ENCODE measurements at places on chromosomes 5 and 9. TPM values are rescaled to one million over a fixed set of nuclear protein-coding genes. Genes with fewer than 3 reads are reported as not detected.

DNA sequence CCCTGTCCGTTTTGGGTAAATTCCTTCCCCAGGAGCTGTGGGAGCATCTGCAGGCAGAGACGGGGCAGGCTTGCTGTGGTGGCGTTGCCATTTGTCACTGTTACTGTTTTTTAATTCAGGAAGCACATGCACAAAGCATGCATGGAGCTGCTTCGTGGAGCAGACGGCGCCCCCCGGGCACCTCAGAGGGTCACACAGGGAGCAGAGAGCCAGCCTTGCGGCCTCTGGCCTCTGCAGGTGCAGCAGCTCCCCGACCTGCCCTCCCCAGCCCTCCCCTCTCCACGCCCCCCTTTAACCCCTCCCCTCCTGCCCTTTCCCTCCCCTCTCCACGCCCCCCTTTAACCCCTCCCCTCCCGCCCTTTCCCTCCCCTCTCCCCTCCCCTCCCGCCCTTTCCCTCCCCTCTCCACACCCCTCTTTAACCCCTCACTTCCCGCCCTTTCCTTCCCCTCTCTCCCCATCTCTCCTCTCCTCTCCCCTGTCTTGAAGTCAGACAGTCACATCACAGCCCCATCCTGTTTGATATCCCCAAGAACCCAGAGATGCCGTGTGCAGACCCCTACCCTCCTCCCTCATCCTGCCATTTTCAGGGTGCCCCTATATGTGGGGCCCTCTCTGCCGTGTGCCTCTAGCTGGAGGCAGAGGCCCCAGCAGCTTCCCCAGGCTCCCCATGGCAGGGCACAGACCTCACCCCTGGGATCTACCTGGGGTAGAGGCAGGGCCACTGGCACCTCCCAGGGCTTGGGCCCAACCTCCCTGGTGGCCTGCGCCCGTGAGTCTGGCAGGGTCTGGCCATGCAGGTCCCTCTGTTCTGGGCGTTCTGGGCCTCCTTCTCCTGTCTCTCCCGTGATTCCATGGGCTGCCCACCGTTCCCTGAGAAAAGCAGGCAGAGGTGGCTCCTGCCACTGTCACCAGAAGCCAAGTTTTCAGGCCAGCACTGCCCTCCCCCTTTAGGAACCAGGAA, 29.6 kb upstream of the UBAC1 start:
- peak; percentile 84 for DNase-seq

The UBE2D2 gene
- total RNA-seq, result 69.8 TPM

DNA sequence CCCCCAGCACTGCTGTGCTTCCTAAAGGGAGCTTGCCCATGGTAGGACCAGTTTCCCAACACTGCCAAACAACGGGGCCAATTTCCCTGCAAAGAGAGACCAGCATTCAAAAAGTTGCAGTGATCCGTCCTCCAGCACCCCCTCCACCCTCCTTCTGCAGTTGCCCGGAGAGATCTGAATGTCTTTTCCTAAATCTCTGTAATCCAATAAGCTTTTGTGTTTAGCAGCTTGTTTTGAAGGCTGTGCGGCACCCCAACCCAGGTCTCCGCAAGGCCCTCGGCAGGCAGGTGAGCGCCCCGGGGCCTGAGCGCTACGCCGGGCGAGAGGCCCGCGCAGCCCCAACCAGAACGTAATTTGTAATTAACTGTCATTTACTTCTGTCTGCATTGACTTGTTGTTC, 366.9 kb upstream of the IRX2 start:
- no peak for DNase-seq

- no peak for DNase-seq
These were observed 10.3 kb upstream of the GPBP1 start for GRCh38 chr5:57163553-57164006.

The SPINK6 gene
- not detected for total RNA-seq

The SPATA24 gene
- 3.5 TPM for total RNA-seq

DNA sequence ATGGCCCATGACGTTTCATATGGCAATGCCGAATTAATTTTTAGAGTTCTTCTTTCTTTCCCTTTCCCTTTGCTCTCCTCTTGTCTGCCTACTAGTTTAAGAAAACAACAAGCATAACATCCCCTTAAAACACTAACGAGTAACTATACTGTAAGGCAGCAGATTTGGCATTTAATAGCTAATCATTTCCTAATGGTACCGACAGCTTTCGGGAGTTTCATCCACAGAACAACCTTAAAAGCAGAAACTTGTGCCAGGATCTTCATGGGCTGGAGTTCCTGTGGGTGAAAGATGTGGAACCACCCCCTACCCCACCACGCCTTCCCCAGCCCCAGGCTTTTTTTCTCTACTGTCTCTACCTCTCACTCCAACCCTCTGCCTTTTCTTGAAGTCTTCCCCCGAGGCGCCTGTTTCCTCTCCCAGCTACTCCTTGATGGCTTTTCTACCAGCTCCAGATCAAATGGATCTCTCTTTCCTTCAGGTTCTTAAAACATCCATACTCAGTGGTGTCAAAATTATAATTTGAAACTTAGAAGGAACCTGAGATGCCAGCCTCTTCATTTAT, 319.5 kb downstream of the PIK3R1 start:
- no peak for DNase-seq

The ANKRD31 gene
- total RNA-seq, result 0.30 TPM

Data from skin of body (tissue), 3 donors.